ENCODE measurements at places on chromosomes 7 and 10.

DNA sequence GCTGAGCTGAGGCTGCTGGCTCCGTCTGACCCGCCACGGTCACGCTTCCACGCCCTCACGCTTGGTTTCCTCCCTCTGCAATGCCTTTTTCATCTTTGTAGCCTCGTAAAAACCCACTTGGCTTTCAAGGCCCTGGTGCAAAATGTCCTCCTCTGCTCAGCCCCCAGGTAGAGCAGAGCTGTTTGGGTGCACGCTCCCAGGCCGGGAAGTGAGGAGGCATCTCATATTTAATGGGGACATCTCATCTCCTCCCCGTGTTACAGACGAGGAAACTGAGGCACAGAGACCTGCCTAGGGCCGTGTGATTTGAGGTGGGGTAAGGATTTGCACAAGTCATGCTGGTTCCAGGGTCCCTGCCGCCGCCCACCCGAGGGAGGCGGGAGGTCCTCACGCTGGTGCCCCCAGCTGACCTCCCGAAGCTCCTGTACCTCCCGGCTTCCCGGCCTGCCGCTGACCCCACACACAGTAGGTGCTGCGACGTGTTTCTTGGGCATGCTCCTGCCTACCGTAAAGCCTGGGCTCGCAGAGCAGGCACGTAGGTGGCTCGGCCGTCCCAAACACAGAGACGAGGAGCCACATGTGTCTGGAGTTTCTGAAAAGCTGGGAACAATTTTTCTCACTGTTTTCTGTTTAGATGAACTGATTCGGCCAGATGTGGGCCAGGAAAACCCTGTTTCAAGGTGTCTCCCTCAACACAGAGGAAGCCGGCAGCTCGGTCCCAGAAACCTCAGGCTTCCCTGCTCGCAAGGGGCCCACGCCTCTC is 11.5 kb downstream of the FOXL3 start:
- no peak for DNase-seq

GRCh38 chr10:6201516-6201975 is 1.2 kb upstream of the PFKFB3 start:
- DNase-seq = peak; percentile 48

DNA sequence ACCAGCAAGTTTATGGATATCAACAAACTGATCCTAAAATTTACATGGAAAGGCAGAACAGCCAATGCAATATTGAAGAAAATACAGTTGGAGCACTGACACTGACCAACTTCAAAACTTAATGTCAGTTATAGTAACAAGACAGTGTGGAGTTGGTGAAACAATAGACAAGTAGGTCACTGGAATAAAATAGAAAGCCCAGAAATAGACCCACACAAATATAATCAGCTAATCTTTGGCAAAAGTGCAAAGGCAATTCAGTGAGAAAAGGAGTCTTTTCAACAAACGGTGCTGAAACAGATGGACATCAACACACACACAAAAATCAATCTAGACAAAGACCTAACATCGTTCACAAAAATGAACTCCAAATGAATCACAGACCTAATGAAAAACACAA is 13.8 kb downstream of the RSU1 start:
- no peak for DNase-seq

- DNase-seq = no peak
Observed at GRCh38 chr7:73515178-73515577, 6.9 kb downstream of the BAZ1B start.
